ENCODE measurements at places on chromosomes 1 and 21.

GRCh38 chr1:176878750-176879536 lies 285.6 kb downstream of the ASTN1 start:
- no peak for DNase-seq

GRCh38 chr1:157469752-157470675 lies 82.3 kb downstream of the FCRL5 start:
- DNase-seq: no peak

DNA sequence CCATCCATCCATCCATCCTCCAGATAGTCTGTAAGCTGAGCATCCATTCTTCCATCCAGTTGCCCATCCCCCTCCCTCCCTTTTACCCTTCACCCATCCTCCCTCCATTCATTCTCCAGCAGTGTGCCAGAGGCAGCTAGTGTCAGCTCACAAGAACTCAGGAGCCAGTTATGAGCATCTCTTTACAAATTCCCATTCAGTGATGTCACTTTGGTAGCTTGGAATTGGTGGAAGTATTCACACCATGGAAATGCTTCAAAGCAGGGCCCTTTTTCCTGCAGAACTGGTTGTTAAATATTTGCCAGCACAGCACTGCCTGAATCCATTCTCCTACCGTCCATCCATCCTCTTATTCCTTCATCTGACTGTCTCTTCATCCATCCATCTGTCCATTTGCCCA lies 72.5 kb downstream of the ARHGEF10L start:
- no peak for DNase-seq

- no peak for DNase-seq
These were observed 50.6 kb upstream of the COG2 start for GRCh38 chr1:230591678-230592077.

GRCh38 chr1:227951624-227952373 lies 4.1 kb upstream of the WNT9A start:
- DNase-seq: no peak

DNA sequence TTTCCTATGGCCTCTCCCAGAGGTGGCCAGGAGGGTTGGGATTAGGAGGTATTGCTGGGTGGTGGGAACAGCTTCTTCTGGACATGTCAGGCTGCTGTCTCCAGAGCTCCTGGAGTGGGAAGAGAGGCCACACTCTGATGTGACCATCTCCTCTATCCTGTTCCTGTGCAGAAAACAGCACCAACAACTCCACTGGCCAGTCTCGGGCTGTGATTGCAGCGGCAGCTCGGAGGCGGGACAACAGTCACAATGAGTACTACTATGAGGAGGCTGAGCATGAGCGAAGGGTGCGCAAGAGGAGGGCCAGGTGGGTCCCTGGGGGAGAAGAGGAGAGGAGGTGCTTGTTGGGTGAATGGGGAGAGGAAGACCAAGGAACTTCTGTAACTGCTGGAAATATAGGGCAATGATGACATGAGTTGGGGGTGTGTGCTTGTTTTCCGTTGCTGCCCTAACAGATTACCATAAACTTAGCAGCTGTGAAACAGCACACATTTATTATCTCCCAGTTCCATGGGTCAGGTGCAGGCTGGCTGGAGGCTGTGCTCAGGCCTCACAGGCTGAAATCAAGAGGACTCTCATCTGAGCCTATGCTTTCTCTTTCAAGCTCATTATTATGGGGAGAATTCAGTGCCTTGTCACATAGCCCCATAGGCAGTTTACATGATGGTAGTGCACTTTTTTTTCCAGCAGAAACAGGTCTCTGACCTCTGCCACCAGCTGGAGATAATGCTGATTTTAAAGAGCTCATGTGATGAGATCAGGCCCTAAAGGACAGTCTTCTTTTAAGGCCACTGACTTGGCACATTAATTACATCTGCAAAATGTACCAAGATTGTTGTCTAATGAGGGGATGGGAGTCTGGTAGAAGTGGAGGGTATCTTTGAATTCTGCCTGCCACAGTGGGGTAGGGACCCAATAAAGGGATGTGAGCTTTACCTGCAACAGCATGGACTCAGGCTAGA lies 20.8 kb downstream of the VANGL2 start:
- no peak for DNase-seq

- no peak for DNase-seq
These were observed 18.2 kb upstream of the ARF1 start for GRCh38 chr1:228064296-228064695.

GRCh38 chr1:228249513-228250305 lies 41.9 kb downstream of the OBSCN start:
- no peak for DNase-seq

DNA sequence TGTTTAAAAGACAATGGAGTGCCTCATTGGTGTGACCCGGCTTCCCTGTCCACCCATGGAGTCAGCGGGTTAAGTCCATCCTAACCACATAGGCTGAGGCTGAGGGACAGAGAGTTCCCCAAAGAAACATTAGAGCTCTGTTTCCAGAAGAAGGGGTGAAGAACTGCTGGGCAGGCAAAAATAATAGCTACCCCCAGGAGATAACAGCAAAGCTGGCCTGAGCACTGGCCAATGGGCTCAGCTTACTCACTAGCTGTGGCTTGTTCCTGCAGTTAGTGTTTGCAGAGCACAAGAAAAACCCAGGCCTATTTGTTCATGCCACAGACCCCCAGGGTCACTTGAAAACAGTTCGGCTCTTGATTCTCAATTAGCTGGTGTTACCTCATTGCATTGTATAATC lies 311.2 kb downstream of the NFIA start:
- DNase-seq: no peak

DNA sequence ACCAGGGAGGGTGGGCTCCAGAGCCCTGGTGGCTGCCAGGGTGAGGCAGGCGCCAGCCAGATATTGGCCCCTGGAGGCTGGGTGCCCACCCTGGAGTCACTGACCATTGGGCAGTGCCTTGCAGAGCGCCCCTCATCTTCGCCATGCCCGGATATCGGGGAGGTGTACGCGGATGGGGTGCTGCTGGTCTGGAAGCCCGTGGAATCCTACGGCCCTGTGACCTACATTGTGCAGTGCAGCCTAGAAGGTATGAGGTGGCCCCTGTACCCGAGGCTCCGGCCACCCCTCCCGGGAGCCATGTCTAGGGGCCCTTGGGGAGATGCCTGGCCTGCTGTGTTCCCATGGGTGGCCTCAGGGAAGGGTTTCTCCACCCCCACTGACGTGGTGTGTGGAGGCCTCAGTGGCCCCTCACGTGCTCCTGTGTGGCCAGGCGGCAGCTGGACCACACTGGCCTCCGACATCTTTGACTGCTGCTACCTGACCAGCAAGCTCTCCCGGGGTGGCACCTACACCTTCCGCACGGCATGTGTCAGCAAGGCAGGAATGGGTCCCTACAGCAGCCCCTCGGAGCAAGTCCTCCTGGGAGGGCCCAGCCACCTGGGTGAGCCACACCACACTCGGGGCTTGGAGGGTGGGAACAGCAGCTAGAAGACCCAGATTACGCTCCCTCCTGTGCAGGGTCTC lies 30.9 kb downstream of the TRIM11 start:
- DNase-seq: no peak

- DNase-seq: no peak
These were observed 275.8 kb downstream of the KCTD3 start for GRCh38 chr1:215842905-215843304.

GRCh38 chr1:47697616-47698335 lies 259.9 kb downstream of the FOXD2 start:
- no peak for DNase-seq

DNA sequence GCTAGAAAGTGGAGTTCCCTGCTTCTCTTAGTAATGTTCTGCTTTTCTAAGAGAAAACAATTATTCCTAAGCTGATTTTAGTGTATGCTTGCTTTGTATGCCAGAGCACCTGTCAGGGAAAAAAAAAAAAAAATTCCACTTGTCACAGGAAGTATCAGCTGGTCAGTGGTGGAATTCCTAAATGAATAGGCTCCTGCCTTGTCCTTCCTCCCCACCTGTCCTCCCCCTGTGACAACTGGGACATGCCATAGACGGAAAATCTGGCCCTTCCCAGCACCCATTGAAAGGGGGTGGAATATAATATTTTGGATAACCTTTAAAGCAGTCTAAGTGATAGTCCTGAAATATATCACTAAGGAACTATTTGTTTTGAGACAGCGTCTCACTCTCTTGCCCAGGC lies 10.8 kb downstream of the FNDC5 start:
- DNase-seq: no peak

DNA sequence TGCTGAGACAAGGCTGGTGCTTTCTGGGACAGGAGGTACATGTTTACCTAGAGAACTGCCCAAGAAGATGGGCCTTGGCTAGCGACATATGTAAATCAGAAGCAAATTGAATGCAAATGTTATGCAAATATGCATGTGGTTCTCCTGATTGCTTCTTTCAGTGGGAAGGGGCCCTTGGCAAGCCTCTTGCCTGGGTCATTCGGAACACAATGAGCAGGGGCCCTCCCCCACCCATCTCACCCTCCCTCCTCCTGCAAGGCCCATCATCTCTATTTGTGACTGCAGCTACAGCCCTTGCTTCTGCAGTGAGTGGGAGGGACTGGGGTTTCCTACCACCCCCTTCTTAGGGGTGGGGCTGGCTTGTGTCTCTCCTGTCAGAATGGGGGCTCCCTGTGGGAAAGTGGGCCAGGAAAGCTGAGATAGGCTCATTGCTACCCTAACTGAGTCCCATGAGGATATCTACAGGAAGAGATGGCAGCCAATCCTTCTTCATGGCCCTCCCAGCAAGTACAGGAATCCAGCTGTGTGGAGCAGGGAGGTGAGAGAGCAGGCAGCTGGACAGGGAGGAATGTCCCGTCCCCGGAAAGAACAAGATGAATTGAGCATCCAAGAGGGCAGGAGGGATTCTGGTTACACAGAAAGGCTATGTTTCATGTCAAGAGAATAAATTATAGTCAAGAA lies 31.0 kb downstream of the FOXD2 start:
- DNase-seq: no peak

DNA sequence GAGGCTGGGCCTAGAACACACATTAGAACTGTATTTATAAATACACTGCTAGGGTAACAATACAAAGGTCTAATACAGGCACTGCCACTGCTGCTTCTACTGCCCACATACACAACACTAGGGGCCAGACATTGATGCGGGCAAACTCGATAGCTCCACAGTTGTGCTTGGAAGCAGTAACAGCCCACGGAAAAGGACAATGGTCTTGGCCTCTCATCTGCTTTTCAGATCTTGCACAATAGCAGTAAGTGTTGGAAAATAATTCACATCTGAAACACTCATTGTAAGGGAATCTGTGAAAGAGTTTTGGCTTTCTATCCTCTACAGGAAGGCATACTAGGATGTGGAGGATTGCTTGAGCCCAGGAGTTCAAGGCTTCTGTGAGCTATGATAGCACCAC lies 6.9 kb upstream of the SPOCD1 start:
- DNase-seq: no peak

DNA sequence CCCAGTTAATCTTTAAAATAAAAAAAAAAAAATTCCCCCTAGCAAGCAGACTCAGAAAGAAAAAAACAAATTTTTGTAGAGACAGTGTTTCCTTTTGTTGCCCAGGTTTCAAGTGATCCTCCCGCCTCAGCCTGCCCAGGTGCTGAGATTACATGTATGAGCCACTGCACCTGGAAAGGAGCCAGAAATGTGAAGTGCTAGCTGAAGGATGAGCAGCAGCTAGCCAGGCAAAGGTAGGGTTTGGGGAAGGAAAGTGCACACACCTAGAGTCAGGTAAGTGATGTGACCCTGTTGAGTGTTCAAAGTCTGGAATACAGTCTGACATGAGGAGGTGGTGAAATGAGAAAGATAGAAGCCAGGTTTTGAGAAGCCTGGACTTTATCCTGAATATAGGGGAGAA lies 1.7 kb downstream of the AKR1A1 start:
- DNase-seq: no peak

- DNase-seq: peak; percentile 60
These were observed 6.5 kb downstream of the IRF2BP2 start for GRCh38 chr1:234603221-234604204.

GRCh38 chr21:14862794-14863720 lies 201.7 kb downstream of the NRIP1 start:
- no peak for DNase-seq

- no peak for DNase-seq
These were observed 144.9 kb upstream of the HP1BP3 start for GRCh38 chr1:20931930-20932436.

DNA sequence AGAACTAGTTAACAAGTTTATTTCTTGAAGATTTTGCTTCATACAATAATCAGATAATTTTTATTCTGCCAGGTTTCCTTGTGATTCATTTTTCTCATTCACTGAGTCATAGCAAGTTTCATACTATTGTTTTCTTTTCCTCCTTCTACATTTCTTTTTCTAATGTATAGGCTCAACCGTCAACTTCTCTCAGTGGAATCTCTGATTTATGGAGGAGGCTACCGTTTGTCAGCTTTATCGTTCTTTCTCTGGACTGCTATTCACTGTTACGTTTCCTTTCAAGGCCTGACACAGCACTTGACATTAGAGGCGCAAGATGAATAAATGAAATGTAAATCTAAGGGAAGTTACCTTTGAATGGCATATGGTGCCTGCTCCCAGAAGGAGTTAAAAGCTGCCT lies 284.3 kb upstream of the NR5A2 start:
- no peak for DNase-seq

All from muscle of arm (tissue), 14 donors.